Bronchial smooth muscle cell (primary cell): ENCODE measurements at places on chromosomes 12 and 14. TPM values are rescaled to one million over a fixed set of nuclear protein-coding genes. Genes with fewer than 3 reads are reported as not detected.

Gene SLCO1B1
- not detected in 2 replicates for total RNA-seq

Gene TAS2R7
- total RNA-seq: not detected in 2 replicates

Gene KCNA1
- total RNA-seq: under 0.01 TPM in 1 of 2 replicates, not detected in the other

Gene NGB
- total RNA-seq: not detected in 2 replicates

Gene PTPN6
- total RNA-seq: 0.09 and 0.79 TPM in 2 replicates

Gene IL31
- total RNA-seq: not detected in 2 replicates

Gene ZNF26
- total RNA-seq: 9.2 and 10.1 TPM in 2 replicates

Gene CIDEB
- total RNA-seq: 1.3 and 1.4 TPM in 2 replicates
